ENCODE measurements at places on chromosomes 3 and 15.

- no peak for DNase-seq
These were observed 942.0 kb downstream of the SQOR start for GRCh38 chr15:46576646-46577395.

DNA sequence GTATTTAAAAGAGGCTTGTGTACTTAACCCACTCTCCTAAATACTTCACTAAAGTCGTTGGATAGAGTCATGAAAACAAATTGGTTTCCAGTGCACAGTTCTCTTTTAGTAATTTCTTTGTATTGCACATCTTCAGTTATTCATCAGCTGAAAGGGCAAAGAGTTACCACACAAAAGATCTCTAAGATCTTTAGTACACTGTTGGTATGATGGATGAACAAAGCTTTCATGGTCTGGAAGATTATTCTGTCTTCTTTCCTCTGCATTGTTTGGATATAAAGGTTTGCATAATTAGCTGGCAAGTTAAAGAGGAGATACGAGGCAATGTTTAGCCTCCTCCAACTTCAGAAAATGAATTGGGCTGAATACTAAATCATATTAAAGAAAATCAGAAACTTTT is 40.5 kb downstream of the BCHE start:
- no peak for DNase-seq

DNA sequence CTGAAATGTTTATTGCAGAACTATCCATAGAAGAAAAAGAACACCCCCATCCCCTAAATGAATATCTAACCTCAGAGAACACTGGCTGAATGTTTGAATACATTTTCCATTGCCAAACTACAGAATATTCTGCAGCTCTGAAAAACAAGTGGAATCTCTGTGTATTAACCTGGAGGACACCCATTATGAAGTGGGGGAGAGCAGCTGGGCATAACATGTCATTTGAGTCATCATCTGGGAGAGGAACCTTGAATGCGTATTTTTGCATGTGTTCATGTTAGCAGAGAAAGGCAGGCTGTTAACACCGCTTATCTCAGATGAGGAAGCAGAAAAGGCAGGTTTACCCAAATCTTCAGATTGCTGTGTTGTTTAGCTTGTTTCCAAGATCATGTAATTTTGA is 31.5 kb downstream of the ESYT3 start:
- no peak for DNase-seq

GRCh38 chr3:189914799-189915198 is 205.9 kb downstream of the P3H2 start:
- no peak for DNase-seq

DNA sequence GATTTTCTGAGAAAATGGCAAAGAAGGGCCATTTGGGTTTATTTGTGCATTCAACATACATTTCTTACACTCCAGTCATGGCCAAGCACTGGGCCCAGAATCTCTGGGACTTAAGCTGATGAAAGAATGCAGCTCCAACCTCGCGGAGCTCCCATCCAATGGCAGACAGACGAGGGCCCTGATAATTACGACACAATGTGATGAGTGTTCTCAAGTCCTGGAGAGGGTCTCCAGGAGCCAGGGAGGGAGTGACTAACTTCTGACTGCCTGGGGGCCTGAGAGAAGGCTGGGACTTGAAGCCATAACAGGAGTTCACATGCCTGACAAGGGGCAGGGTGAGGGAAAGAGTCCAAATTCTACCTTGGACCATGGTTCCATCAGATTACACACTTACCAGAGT is 42.6 kb upstream of the BNC1 start:
- no peak for DNase-seq

DNA sequence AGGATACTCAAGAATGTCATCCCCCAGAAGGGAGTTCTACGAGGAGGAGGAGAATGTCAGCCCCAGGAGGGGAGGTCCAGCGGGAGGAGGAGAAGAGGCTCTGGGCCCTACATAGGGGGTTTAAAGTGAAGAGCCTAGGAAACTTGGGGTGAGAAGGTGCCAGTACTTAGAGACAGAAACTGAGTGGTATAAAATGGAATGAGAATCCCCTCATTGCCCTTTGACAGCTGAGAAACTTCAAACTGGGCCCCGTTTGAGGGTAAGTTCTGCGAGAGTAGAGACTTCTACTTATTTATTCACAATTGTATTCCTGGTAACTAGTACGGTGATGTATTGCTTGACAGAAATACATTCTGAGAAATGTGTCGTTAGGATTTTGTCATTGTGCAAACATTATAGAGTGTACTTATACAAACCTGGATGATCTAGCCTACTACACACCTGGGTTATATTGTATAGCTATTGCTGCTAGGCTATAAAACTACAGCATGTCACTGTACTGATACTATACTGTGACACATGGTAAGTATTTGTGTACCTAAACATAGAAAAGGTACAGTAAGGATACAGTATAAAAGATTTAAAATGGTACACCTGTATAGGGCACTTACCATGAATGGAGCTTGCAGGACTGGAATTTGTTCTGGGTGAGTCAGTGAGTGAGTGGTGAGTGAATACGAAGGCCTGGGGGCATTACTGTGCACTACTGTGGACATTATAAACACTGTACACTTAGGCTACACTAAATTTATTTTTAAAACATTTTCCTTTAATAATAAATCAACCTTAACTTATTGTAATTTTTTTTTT is 62.0 kb downstream of the TSC22D2 start:
- no peak for DNase-seq

DNA sequence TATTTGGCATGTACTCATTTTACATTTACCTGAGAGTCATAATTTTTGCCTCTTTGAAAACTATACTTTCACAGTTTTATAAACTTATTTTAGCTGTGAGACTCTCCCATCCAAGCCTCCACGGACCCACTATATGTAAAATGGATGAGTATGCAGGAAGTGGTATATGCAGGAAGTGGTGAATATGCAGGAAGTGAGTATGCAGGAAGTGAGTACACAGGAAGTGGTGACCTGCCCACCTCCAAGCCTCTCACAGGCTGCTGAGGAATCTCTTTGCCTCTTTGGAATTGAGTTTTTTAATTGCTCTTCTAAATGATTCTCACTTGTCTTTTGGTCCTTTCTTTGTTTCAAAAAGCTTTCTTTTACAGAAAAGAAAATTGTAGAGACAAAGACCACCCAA is 85.2 kb downstream of the KBTBD8 start:
- DNase-seq = peak; percentile 44

GRCh38 chr3:43090238-43090637 is 15.6 kb downstream of the POMGNT2 start:
- DNase-seq = no peak

GRCh38 chr3:115581362-115582135 is 41.8 kb upstream of the GAP43 start:
- no peak for DNase-seq

DNA sequence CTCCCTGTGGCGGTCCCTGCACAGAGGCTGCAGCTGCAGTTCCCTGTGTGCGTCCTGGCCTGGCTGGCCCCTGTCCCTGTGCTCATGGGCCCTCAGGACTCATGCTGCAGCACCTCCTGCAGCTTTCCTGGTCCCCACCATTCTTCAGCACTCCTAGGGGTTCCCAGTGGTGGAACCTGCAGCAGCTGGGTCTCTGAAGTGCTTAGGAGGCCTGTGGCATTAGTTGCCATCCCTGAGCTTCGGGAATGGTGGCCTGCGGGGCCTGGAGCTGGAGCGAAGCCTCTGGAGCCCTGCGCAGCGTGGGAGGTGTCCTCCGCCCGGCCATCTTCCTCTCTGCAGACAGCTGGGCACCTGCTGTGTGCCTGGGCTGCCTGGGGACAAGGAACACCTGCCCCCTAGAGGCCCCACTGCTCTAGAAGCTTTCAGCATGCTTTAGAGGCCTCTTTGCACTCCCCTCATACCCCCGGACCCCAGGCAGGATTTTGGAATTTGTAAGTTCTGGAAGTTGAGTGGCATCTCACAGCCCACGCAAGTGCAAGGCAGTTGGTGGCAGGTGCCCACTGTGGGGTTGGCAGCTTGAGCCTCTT is 13.1 kb downstream of the PLXNA1 start:
- DNase-seq = no peak

GRCh38 chr3:16247282-16248061 is 17.3 kb downstream of the DPH3 start:
- DNase-seq = peak; percentile 79

GRCh38 chr3:73394240-73394639 is 230.5 kb downstream of the PDZRN3 start:
- DNase-seq = no peak

DNA sequence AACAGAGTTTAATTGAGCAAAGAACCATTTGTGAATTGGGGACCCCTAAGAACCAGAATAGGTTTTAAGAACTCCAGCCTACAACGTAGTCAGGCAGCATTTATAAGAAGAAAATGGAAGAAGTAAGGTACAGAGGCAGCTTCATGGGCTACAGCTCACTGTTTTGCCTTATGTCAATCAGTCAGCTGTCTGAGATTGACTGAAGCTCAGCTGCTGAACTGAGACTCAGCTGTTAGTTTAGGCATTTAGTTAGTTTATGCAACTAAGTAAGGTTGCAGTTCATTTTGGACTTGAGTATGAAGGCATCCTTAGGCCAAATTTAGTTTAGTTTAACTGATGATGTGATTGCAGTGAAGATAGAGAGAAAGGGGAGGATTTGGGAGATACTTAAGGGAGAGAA is 34.1 kb upstream of the RASA2 start:
- DNase-seq = no peak

GRCh38 chr3:105835606-105836005 is 33.2 kb downstream of the CBLB start:
- no peak for DNase-seq

DNA sequence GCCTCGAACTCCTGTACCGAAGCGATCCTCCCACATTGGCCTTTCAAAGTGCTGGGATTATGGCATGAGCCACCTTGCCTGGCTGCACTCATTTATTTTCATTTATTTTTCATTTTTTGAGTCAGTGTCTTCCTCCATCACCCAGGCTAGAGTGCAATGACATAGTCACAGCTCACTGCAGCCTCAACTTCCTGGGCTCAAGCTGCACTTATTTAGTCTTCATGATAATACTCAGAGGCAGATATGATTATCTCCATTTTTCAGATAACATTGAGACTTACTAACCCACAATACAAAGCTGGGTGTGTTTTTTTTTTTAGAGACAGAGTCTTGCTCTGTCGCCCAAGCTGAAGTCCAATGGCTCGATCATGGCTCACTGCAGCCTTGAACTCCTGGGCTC is 10.0 kb downstream of the PRKCI start:
- DNase-seq = no peak

GRCh38 chr3:112546216-112546759 is 15.5 kb downstream of the ATG3 start:
- no peak for DNase-seq

GRCh38 chr15:65766422-65767263 is 25.4 kb downstream of the DENND4A start:
- no peak for DNase-seq

DNA sequence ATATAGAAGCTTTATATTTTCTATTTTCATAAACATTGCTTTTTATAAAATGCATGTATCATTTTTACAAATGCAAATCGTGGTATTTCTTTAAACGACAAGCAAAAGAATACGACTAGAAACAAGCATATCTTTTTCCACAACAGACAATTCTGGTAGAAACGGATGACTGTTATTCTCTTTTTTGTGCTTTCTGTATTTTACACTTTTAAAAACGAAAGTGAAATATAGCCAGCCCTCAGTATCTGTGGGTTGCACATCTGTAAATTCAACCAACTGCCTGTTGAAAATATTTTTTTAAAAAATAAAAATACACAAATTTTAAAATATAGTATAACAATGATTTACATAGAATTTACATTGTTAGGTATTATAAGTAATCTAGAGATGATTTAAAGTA is 61.3 kb downstream of the PRTG start:
- no peak for DNase-seq

DNA sequence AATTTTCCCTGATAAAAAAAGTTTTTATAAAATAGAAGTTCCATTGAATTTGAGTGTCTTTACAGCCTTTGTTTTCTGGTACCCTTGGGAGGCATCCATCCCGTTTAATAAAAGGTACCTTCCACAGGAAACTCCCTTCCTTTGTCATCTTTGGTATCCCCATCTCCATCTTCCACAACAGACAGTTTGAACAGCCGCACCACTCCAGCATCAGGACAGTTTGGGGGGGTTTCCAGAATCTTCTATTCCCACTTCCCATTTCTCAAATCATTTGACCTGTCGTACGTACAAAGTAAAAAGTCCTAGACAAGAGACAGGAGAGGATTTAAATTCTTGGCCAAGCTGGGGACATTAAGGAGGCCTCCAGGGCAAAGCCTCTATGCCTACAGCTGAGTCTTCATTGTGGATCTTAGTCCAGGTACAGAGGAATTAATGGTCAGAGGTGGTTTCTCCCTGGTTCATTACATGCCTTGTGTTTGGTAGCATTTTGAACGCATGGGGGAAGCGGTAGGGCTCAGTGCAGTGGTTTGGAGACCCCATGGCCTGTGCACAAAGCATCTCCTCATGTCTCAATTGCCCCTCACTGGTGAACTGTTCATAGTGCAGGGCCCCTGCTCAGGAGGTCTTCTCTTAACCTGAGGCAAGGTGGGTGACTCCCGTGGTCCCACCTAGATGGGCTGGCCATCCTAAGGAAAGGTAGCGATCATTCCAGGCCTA is 19.4 kb upstream of the BCL2A1 start:
- DNase-seq = no peak

GRCh38 chr3:171348121-171348520 is 112.1 kb downstream of the TNIK start:
- no peak for DNase-seq

DNA sequence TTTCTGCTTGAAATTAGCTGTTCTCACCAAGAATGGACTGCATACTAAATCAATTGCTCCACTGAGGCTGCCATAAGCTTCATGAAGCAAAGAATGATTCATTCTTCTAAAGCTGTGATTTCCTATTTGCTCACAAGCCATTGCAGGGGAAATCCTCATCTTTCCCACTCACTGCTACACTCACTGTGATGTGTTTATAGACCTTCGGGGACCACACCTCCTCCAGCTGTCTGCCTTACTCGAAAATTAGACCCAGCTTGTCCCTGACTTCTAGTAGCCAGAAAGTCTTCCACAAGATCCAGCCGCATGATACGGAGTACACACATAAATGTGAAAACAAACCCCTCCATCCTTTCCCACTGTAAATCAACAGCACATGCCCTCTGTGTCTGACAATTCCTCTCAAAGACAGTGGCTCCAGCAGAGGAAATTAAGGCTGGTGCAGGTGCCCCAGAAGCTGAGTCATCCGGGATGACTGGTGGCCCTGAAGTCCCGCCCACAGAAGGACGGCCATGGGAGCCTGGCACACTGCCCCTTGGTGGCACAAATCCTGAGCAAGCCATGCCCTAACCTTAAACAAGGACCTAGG is 172.0 kb downstream of the STT3B start:
- DNase-seq = peak; percentile 28

DNA sequence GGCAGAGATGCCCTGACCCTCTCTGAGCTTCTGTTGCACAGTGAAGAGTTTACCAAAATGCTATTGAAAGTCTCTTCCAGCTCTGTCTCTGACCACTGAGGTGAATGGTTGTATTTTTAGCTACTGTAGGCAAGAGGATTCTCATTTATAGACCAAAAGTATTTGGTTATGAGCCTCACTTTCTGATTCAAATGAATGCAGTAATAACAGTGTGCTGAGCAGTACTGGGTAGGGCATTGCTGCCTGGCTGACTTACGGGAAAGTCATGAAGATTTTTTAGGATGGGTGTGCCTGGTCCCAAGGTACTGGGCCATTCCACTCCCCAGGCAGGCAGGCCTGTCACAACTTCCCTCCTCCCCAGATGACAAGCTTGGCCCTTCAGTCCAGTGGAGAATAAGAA is 15.5 kb downstream of the PLA1A start:
- DNase-seq = no peak
